ENCODE measurements at places on chromosomes 7 and 10.

DNA sequence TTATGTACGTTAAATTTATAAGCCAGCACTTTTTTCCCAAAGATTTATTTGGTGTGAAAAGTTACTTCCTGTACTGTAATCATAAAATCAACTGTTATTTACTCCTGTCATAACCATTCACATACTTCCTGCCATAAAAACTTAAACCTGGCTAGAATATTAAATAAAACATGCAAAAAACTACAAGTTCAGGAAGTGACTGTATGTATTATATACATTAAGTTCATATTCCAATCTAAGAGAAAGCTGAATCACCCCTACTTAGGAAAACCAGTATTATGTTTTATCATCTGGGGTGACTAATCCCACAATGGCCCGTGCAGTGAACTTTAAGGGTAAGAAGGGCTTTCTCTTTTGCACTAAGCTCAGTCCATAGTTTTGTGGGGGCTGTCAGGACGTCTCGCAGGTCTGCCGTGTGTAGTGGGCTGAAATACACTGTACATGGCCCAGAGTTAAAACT, 183.7 kb upstream of the KLF14 start:
- DNase-seq: no peak

DNA sequence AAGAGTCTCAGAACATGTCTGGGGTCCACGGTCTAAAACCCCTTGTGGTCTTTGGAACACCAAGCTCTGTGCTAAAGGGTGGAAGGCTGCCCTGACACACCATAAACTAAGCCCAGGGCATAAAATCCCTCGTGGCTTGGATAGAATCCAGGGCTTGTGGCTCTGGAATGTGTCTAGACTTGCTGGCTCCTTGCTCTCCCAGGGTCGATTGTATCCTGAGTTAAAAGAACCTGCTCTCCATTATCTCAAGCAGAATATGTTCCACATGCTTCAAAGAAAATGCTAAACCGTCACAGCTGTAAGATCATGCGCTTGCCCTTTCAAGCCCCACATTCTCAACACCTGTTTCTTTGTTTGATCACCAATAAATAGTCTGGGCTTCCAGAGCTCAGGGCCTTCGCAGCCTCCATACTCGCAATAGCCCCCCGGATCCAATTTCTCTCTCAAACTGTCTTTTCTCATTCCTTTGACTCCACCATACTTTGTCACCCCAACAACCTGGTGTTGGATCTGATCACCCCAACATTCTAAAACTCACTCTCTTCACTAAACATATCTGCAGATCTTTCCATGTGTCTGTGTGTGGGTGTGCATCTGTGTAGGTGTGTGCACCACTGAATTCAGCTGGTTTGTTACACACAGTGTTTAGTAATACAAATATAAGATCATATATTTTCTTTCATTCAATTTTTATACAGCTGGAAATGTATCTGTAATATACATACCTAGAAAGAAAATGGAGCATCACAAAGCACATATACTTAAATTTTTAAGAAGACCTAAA, 238.5 kb downstream of the ZMYND11 start:
- DNase-seq: no peak

DNA sequence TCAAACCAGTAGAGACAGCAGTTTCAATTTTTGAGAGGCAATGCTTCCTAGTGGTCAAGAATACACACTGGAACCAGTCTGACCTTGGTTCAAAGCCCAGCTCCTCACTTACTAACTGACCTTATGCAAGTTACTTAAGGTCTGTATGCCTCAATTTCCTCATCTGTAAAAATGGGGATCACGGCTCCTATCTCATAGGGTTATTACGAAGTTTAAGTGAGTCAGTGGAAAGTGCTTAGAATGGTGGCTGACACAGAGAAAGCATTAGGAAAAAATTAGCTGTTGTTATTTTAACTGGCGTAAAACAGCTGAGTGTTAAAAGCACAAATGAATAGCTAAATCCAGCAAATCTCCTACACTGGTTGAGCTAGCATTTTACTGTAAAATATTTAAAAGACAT, 162.4 kb upstream of the LAMB4 start:
- DNase-seq: no peak

DNA sequence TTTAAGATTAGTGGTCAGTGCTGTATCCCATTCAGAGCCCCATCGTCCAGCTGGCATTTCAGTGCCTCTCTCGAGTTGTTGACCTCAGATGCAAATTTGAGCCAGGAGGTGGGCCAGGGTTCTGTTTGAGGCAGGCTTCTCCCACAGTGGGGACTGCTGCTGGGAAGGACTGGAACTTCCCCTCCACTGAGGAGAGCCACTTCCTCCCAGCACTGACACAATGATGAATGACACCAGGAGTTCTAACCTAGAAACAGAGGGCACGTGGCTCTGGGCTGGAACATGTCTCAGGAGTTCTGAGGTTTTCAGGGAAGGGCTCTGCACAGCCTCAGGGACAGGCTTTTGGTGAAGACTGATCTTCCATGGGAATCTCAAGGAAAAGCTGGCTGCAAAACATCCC, 18.3 kb upstream of the BTBD16 start:
- no peak for DNase-seq

DNA sequence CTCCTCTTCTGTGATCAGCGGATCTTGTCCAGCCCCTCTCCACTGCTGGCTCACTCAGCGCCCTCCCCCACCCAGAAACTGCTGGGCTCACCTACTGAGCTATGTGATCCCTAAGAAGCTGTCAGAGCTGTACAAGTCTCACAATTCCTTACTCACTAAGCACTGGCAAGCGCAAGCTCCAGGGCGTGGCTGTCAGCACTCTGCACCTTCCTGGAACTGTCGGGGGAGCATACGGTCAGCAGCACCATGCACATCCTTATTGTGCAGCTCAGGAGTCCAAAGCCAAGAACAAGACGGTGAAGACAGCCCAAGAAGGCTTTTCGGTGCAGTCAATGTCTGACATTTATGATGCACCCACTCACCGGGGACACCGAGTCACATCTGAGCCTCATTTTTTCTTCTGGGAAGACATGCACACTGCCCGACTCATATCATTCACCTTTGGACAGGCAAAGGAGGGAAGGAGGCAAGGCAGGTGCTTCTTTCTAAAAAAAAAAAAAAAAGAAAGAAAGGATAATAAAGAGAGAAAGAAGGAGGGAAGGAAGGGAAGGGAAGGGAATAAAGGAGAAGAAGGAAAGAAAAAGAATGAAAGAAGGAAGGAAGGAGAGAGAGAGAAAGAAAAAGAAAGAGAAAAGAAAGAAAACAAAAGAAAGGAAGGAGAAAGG, 56.3 kb downstream of the ASB13 start:
- no peak for DNase-seq

DNA sequence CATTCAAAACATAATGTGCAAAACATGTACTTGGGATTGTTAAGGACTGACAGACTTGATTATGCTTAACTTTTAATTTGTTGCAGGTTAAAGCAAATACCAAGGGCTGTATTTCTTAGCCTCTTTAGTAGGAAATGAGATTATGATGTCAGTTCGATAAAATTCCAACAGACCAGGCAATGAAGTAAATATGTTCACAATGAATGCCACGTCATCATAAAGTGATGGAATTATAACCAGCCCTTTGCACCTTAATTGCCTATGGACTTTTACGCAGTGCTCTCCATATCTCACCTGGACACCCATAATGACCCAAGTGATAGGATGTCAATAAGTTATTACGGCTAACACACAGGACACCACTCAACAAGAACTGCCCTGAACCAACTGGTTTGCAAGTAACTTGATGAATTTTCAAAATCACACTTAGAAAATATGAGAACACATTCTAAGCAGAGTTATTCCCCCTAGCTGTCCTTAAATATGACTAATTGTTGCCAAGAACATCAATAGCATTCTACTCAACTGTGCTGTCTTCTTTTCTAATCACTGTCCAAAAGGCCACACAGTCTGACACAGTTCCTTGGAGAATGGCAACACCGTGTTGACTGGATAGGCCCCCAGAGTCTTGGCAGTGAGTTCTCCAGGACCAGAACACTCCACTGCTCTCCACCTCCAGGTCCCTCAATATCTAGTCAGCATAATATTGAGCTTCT, 115.0 kb downstream of the CHCHD3 start:
- no peak for DNase-seq

DNA sequence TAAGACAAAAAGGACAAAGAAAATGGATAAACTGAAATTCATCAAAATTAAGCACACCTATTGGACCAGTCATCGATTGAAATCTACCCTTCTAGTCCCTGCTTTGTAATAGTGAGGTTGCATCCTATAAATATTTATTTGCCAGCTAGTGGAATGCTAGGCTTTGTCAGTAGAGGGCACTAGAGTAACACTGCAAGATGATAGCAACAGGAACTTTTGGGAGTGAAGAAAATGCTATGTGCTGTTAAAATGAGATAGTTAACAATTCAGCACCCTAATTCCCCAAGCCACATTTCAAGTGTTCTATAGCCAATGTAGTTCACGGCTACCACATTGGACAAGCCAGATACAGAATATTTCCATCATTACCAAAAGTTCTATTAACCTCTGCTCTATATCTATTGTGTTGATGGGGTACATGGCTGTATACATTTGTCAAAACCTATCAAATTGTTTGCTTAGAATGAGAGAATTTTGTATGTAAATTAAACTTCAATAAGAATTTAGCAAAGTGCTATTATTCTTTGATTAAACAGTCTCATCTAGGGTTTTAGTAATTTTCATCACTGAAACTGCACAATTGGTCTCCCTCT, 69.8 kb downstream of the LSMEM1 start:
- DNase-seq: peak; percentile 57

GRCh38 chr10:4514445-4515108, 311.4 kb upstream of the AKR1E2 start:
- DNase-seq: peak; percentile 64

DNA sequence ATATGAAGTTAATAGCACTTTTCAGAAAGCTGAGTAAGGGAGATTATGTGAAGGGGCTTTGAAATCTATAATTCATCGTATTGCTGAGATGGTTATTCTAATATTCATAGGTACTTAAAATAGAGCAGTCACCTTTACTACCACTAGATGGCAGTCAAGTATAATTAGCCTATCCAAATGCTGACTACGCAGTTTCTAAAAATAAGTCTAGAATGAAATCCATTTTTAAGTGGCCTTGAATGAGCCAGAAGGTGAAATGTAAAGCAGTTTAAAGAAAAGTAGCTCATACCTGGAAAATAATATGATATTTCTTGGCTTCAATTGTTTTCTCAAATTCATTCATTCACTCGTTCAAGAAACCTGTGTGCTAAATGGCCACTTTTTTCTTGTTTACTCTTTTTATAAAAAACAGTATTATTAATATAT, 1277.1 kb downstream of the GATA3 start:
- DNase-seq: peak; percentile 54

DNA sequence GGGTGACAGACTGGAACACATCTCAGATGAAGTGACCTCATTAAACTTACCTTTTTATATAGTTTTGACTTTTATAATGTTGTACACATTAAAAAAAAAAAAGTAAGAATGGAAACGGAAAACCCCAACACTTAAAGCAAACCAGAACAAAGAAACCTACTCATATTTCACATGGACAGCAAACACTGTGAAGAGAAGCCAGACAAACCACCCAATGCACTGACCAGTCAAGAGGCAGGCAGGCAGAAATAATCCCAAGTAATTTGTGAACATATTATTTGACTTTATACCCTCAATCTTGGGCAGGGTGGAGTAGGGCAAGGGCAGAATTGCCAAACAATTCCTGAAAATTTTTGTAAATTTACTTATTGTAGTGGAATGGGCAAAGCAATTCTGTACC, 39.8 kb downstream of the WAPL start:
- no peak for DNase-seq

DNA sequence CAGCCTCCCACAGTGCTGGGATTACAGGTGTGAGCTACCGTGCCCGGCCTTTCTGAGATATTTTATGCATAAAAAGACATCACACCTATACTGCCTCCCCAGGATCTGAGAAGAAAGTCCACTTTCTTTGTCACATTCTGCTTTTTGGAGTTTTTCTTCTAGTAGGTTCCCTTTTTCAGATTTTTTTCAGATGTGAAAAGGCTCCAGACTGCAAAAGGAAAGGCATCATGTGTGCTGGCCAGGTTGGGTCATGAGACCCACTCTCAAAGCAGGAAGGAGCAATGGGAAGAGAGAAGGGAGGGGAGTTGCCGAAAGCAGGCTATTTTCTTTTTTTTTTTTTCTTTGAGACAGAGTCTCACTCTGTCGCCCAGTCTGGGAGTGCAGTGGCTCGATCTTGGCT, 10.8 kb downstream of the BLVRA start:
- DNase-seq: no peak

All from GM10248 (cell line).